ENCODE measurements at places on chromosomes 1 and 21.

DNA sequence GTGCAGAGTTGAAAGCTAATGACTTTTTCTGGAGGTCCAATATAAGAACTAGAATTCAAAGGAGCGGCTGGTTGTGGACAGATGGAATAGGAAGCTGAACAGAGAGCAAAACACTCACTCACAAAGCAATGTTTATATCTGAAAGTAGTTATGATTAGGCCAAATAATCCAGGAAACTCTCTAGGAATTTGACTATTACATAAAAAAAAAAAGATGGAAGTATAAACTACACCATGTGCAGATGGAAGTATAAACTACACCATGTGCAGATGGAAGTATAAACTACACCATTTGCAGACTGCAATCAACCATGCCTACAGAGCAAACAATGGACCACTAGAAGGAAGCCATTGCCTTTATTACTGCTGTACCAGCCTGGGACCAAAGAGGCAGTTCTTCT lies 771.1 kb downstream of the BRINP3 start:
- no peak for DNase-seq

GRCh38 chr21:35796844-35797243 lies 263.5 kb downstream of the SETD4 start:
- no peak for DNase-seq

DNA sequence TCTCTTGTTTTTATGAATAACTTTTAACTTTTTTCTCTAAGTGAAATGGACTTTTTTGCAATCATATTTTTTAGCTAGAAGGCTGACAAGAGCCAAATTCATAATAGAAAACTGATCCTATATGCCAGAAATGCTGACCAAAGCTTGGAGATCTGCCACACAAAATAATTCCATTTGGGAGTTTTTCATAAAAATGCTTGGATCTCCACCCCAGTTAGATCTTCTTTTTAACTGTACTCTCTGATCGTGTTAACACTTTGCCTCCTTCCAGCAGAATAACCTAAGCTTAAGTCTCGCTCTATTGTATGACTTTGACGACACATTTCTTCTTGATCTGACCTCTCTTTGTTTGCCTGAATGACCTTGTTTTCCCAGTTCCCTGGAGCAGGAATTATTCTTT lies 16.8 kb downstream of the FLG2 start:
- DNase-seq: no peak

DNA sequence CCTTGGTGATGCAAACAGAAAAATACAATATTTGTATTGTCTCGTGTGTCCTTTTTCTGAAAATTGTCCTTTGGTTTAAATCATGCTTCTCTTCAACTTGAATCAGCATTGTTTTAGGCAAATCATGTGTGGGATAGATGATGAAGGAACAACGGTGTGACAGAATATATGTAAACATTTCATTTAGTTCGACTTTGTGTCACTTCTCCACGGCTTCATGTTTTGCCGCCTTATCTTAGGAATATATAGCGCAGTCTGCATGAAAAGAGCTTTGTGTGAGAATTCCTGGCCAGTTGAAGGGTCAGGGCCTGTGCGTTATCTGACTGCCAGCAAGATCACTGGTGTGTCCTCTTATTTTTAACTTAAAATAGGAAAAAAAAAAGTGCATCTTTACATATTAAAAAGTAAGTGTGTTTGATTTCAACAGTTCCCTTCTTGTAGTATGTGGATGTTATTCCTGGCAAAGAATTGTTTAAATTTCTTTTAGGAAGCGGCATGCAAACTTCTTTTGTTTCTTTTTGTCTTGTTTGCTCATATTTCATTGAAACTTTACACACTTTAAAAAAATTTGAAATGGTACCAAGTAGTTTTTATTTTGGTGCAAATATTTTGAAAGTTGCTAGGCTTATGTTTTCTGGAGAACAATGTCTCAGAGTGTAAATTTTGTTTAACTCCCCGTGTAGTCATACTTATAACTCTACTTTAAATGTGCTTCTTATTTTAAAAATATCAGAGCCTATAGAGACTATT lies 465.2 kb downstream of the USP25 start:
- no peak for DNase-seq

DNA sequence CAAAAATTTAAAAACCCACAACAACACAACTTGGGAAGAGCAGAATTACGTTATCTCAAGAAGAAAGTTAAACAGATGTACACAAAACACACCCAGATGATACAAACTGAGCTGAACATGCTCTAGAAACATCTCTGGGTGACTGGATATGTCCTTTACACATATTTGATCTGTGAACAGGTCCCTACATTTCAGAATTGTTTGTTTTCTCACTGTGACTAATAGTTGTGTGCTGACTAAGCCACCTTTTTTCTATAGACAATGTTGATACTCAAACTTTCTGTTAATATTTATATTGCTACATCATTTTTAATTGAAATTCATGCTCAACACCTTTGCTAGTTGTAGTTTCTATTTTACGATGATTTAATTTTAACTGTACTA lies 1.0 kb upstream of the F11R start:
- no peak for DNase-seq

DNA sequence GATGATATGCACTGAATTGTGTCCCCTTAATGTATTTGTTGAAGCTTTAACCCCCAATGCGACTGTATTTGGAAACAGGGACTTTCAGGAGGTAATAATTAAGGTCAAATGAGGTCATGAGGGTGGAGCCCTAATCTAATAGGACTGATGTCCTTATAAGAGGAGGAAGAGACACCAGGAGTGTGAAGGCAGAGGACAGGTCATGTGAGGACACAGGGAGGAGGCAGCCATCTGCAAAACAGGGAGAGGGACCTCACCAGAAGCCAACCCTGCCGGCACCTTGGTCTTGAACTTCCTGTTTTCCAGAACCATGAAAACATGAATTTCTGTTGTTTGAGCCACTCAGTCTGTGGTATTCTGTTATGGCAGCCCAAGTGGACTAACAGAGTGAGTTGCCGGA lies 15.3 kb downstream of the SYF2 start:
- DNase-seq: no peak

GRCh38 chr1:25774921-25775771 lies 24.8 kb upstream of the SELENON start:
- peak; percentile 74 for DNase-seq

GRCh38 chr1:2290595-2291510 lies 62.7 kb downstream of the SKI start:
- peak; percentile 47 for DNase-seq

DNA sequence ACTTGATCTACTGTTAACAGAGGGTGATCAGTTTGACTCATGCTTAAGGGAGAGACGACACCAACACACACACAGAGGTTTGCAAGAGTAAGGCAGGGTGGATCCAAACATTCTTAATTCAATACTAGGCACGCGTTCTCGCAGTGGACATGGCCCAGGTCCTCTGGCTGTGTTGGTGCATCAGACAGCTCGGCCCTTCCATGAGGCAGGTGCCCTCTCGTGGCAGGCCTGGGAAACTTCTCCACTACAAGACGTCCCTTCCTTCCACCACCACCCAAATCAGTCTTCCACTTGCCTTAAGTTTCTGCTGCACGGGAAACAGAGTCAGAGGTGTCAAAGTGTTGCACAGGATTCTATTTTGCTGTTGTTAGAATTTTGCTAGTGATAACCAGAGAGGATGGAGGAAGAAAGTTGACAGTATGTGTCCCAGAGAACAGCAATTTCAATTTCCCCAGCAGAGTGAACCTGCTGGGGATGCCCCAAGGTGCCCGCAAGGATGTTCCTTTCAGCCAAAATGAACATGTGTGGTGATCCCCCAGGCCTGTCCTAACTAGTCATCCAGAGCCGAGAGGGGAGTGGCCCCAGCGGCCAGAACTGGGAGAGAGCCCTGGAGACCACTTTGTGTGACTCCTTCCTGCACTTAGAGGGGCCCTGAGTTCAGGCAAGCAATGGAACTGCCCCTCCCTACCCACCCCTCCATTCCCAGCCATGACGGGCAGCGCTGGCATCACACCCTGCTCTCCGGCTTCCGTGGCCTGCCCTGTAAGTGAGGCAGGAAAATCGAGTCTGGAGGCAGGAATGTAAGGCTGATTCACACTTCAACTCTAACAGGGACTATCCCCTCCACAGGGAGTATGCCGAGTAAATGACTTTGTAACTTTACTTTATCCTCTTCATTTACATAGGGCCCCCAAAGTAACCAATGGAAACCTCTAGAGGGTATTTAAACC lies 34.8 kb downstream of the MX1 start:
- DNase-seq: peak; percentile 12

Measured in stimulated activated CD4-positive, alpha-beta T cell treated with anti-CD3 and anti-CD28 coated beads, Interleukin-1b, Interleukin-23, amount 100 ng/mL, for 1 hour (primary cell).